ENCODE measurements at places on chromosomes 7 and 10.
A peak's percentile ranks its signal among the peaks of the same experiment; 100 is the strongest.

DNA sequence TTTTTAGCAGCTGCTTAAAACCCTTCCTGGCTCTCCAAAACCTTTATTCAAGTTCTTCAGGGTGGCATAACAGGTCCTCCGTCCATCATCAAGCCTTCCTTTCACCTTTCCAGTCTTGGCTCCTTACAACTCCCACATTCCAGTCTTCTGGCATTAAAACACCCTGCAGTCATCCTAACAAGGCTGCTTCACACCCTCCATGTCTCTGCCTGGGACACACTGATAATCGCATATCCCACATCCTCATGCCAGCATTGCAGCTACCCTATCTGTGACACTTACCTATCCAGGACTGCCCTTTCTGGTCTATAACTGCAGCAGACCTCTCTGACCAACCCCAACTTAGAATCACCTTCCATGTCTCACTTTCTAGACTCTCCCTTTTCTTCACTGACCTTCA is 2.6 kb upstream of the TLL2 start:
- no peak for DNase-seq

- no peak for DNase-seq
Measured at GRCh38 chr7:67788669-67789068, 792.0 kb downstream of the TYW1 start.

GRCh38 chr7:81676813-81677212 is 93.0 kb downstream of the HGF start:
- DNase-seq: no peak

DNA sequence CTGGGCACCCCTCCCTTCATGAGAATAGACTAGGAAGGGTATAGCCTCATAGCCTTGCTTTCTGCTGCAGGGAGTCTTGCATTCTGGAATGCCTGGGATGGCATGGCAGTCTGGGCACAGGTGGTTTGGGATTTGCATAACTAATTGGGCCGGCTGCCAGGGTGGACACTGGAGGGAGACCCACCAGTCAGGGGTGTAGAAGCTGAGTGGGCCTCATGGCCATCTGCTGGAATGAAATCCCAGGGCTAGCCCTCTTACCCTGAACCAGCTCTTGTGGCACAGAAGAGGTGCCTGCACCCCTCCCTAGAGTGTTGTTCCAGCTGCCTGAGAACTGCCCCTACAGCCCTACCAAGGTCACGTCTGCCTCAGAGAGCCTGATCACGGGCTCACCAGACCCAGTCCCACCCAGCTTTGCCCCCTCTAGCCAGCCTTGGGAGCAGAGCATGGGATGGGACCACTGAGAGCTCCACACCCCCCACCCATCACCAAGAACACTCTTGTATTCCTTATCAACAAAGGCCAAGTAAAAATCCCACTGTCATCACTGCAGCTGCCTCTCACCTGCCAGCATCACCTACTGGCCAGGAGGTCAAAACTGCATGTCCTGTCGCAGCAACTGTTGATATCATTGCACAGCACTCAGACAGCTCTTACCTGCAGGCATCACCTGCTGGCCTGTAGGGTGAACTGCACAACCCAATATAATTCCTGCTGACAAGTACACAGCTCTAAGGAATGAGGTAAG is 148.9 kb downstream of the ZEB1 start:
- DNase-seq: no peak

- no peak for DNase-seq
Measured at GRCh38 chr10:116985611-116986010, 19.4 kb downstream of the SHTN1 start.

GRCh38 chr7:116708248-116708647 is 36.3 kb downstream of the MET start:
- no peak for DNase-seq

GRCh38 chr7:141534757-141535737 is 16.2 kb upstream of the AGK start:
- DNase-seq: no peak

- no peak for DNase-seq
Measured at GRCh38 chr7:137670222-137671064, 176.3 kb downstream of the DGKI start.

DNA sequence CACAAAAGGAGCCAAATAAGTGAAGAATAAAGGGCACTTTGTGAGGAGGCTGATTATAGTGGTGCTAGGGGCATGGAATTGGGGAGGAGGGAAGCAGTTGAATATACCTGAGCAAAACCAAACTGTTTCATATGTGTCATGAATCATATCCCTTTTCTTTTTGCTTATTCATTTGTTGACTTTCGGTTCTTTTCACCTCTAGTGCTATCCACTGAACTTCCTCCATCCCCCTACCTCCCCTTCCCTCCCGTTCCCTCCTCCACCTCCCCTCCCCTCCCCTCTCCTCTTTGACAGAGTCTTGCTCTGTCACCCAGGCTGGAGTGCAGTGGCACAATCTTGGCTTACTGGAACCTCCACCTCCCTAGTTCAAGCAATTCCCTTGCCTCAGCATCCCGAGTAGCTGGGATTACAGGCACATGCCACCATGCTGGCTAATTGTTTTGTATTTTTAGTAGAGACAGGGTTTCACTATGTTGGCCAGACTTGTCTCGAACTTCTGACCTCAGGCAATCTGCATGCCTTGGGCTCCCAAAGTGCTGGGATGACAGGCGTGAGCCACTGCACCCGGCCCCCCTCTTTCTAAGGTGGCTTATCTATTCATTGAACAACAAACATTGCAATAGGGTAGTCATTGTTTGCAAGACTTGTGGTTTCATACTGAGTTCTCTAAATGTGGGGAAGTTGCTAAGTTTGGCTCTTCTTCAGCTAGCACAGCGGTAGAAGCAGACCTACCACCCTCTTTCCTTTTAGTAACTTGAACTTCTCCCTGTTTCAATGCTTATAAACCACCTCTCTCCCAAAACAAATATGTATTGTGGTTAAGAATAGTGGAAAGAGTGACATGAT is 150.4 kb upstream of the PRPS1L1 start:
- no peak for DNase-seq

DNA sequence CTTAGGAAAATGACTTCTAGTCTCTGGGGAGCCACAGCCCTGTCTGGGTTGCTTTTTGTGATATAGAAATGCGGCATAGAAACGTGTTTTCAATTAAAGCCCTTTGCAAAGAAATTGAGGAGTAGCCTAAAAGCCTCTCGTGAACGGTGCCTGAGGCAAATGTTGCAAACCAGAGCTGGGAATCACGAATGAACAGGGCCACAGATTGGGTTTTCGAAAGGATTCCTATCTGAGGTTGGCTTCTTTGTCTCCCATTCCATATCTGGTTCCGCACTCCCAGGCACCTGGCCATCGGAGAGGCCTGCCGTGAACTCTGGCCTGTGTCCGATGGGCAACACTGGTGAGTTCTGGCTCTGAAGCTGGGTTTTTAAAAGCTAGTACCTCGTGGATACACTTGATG is 221.6 kb downstream of the TCF7L2 start:
- DNase-seq: no peak

GRCh38 chr10:58514111-58514770 is 1.6 kb downstream of the BICC1 start:
- DNase-seq: no peak

DNA sequence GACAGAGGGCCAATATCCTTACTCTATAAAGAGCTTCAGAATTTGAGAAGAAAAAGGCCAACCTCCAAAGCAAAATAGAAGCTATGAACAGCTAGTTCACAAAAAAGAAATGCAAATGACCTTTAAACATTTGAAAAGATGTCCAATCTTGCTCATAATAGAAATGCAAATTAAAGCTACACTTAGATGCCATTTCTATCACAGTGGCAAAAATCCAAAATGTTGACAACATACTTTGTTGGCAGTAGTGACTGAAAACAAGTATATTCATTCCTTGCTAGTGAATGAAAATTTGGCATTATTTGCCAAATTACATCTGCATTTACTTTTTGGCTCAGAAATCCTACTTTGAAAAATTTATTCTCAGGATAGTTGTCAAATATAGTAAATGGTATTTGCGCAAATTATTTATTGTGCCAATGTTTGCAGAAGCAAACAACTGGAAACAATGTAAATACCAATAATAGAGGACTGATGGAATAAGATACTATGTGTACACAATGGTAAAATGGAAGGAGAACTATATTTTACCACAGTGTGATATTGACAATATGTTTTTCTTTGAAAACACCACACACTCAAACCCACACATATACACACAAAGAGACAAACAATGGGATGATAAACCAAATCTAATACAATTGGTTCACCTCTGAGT is 9.4 kb downstream of the TMEM106B start:
- DNase-seq: no peak

- DNase-seq: no peak
Measured at GRCh38 chr7:3559278-3559677, 258.2 kb downstream of the SDK1 start.

DNA sequence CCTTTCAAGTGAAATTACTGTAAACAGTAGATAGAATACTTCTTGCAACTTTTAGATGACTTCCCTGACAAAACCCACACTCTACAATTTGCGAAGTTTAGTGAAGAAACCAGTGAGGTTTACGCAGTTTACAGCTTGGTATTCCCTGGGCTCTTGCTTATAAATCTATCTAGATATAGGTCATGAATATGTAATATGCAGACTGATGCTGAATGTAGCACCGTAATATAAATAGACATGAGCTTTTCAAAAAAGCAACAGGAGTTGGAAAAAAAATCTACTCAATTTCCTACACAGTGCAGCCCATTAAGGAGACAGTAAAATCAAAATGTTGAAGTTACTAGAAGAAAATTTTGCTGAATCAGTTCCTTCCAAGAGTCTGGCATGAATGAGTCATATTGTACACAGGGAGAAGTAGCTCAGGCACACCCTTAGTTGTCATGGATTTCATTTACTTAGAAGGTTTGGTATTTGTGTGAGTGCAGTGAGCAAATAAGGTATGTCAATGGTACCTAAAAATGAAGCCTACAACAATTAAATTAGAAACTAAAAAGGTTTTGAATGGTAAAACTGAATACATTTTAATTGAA is 67.7 kb upstream of the NEUROD6 start:
- no peak for DNase-seq

GRCh38 chr7:44633254-44634186 is 27.1 kb downstream of the OGDH start:
- DNase-seq: peak; percentile 53

DNA sequence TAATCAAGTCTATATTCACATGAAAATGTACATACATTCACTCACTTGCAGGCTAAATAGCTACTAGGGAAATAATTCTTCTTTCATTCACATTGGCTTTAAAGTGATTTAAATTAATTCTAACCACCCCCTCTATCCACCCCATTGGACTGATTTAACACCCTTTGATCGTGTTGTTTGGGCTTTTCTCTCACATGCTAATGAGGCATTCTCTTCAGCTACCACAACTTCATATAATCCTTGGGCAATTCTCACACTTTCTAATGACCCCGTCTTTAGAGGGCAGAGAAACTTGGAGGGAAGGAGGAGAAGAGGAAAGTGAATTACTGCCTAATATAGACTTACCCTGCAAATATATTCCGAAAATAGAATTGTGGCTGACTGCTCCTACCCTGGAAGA is 24.6 kb downstream of the GRM3 start:
- no peak for DNase-seq

DNA sequence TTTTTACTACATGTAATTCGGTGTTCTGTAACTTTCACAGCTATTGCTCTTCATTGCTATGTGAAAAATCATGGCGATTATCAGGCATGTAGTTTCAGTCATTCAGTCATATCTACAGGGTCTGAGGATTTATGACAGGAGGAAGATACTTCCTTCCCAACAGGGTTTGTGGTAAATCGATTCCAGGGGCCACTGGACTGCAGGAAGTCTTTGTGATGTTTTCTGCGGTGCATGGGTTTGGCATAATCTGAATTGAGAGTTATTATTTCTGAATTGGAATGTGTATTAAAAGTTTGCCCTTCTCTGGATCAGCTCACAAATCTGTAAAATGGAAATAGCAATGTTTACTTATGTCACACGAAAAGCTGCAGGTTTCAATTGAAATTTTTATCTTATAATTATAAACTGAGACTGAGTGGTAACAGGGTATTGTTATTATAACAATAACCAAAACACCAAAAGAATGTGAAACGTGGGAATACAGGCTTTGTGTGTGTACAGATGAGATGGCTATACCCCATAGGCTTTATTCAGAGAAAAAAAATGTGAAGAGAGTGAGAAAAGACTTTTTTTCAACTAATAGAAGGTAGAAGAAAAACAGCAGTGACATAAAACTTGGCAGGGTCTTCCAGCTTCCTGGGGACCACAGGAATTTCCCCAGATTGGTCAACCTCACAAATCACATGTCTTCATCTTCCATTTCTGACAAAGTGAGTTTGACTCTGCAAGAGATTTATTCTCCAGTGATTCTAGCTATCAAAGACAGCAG is 307.7 kb upstream of the NFE2L3 start:
- DNase-seq: no peak

- DNase-seq: no peak
Measured at GRCh38 chr10:128629111-128630096, 503.2 kb upstream of the MKI67 start.

DNA sequence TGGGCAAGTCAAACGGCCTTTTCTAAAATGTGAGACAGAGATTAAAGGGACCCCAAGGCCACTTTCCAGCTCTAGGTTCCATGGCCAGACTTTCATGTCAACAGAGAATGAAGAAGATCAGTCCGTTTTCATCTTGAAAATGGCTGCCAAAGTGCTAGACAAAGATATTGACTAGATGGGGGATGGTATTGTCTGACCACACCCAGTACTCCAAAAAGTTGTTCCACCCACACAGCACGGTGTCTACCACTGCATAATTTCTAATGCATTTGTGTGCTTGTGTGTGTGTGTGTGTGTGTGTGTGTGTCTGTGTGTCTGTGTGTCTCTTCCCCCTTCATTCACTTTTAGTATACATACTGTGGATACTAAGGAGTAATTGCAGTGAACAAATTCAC is 1.3 kb downstream of the COL1A2 start:
- DNase-seq: no peak

- no peak for DNase-seq
Measured at GRCh38 chr7:7256731-7257274, 74.5 kb downstream of the C1GALT1 start.

DNA sequence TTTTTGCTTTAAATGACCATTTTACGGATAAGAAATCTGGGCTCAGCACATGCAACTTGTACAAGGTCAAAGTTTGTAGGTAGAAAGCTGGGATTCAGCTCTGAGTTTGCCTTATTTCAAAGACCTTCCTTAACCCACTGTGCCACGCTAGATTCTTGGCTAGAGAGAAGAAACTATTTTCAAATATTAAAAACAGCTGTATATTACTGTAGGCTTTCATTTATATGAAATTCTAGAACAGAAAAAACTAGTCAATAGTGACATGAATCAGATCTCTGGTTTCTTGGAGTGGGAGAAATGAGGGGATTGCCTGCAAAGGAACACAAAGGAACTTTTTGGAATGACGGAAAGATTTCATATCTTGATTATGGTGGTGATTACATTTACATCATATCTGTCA is 53.0 kb upstream of the C1GALT1 start:
- DNase-seq: no peak

- DNase-seq: no peak
Measured at GRCh38 chr10:317926-318325, 182.7 kb downstream of the ZMYND11 start.

DNA sequence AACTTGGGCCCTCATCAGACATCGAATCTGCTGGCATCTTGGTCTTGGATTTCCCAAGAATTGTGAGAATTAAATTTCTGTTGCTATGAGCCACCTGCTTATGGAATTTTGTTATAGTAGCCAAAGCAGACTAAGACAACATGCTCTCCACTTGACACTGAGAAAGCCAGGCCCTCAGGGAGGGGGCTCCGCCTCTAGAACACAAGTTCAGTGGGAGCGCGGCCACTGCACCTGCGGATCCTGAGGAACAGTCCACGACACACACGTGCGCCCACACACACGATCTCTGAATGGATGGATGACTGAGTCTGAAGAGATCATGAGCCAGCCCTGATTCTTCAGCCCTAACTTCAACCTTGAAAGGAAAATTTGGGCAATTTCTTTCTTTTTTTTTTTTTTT is 73.7 kb downstream of the CTBP2 start:
- no peak for DNase-seq

GRCh38 chr7:80307227-80307856 is 172.7 kb downstream of the GNAI1 start:
- no peak for DNase-seq

All from occipital lobe (tissue), 3 donors.